ENCODE measurements at places on chromosomes 5 and 9. TPM values are rescaled to one million over a fixed set of nuclear protein-coding genes. Genes with fewer than 3 reads are reported as not detected.

The SPOCK1 gene
- total RNA-seq, result 14.0 TPM

DNA sequence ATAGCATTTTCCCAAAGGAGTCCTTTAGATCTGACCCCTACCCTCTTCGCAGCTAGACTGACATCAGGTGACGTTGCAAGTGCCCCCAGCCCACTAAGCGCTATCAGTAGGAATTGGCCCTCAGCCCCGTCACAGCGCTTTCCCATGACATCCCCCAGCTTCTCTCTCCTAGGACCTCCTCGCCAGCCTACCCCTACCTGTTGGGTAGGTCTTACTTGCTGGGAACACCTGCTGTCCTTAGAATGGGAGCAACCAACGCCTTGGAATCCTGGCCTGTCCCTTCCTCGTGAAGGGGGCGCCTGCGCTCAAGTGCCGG is 584 bp upstream of the PIP5K1B start:
- peaks cover 26% of the 10 kb centered on the region for H3K27me3 ChIP-seq
- DNase-seq, result no peak
- H3K4me3 ChIP-seq, result peak overlapping the region; percentile 46
- no peak overlapping the region for H3K27ac ChIP-seq
- no peaks in the 10 kb centered on the region for H3K36me3 ChIP-seq

The LCP2 gene
- total RNA-seq, result 0.26 TPM

DNA sequence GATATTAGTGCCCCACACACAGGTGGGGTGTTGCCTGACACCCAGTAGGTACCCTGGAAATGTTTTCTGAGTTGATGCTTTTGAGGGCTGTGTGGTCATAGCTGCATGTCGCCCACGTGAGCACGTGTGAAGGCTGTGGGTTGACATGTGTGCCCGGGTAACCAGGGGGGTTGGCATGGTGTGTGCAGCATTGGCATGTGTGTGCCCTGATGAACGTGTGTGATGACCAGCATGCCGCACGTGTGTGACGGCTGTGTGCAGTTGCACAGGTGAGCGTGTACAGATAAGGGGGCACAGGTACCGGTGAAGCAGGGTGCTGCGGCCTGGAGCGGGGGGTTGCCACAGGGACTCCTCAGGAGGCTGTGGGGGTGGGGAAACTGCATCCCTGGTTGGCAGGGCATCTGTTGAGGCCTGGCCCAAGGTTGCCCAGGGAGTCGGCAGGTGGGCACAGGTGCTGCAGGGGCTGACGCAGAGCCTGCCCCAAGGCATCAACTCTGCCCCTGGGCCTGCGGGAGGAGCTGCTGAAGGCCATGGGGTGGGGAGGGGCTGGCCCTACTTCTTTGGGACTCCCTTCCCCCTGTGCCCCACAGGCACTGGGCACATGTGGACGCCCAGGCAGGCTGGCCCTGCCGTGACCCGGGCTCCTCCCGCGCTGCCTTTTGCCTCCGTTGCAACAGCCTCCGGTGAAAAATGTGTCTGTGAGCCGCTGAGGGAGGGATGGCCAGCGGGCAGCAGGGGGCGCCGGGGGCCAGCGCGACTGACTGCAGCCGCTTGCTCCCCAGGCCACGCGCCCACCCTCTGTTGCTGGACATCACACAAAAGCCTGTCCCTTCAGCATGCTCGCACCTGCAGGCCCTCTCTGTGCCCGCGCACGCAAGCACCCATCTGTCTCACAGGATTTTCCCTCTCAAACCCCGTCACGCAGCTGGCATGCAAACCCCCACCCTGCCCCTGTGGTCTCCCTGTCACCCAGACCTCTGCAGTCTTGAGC is 2.2 kb downstream of the UNC5A start:
- H3K27me3 ChIP-seq, result peaks cover 42% of the 10 kb centered on the region
- no peaks in the 10 kb centered on the region for H3K36me3 ChIP-seq
- DNase-seq, result peak; percentile 86
- H3K4me1 ChIP-seq, result peaks cover 18% of the 10 kb centered on the region
- H3K4me3 ChIP-seq, result no peak overlapping the region

GRCh38 chr5:135942202-135942771 is 12.5 kb downstream of the LECT2 start:
- no peak overlapping the region for H3K4me3 ChIP-seq
- no peaks in the 10 kb centered on the region for H3K27me3 ChIP-seq
- H3K4me1 ChIP-seq, result no peaks in the 10 kb centered on the region
- no peak for DNase-seq
- no peaks in the 10 kb centered on the region for H3K36me3 ChIP-seq

GRCh38 chr5:87900419-87900818 is 368.2 kb downstream of the TMEM161B start:
- H3K36me3 ChIP-seq, result no peaks in the 10 kb centered on the region
- no peak overlapping the region for H3K27ac ChIP-seq
- H3K4me3 ChIP-seq, result no peak overlapping the region
- no peaks in the 10 kb centered on the region for H3K27me3 ChIP-seq

The ATG12 gene
- total RNA-seq, result 51.4 TPM

The SLC23A1 gene
- total RNA-seq, result not detected

- no peak overlapping the region for H3K27ac ChIP-seq
- no peaks in the 10 kb centered on the region for H3K36me3 ChIP-seq
- no peaks in the 10 kb centered on the region for H3K27me3 ChIP-seq
- no peak overlapping the region for H3K4me3 ChIP-seq
- 0 out of 2 replicates have a peak, but pooled peaks cover 2% of the 10 kb centered on the region for H3K4me1 ChIP-seq
Observed at GRCh38 chr5:8517456-8517855, 648.5 kb downstream of the MTRR start.

GRCh38 chr9:33109097-33109496 is 32.6 kb upstream of the SMU1 start:
- no peaks in the 10 kb centered on the region for H3K36me3 ChIP-seq
- H3K4me3 ChIP-seq, result no peak overlapping the region
- no peak for DNase-seq
- H3K27ac ChIP-seq, result no peak overlapping the region

DNA sequence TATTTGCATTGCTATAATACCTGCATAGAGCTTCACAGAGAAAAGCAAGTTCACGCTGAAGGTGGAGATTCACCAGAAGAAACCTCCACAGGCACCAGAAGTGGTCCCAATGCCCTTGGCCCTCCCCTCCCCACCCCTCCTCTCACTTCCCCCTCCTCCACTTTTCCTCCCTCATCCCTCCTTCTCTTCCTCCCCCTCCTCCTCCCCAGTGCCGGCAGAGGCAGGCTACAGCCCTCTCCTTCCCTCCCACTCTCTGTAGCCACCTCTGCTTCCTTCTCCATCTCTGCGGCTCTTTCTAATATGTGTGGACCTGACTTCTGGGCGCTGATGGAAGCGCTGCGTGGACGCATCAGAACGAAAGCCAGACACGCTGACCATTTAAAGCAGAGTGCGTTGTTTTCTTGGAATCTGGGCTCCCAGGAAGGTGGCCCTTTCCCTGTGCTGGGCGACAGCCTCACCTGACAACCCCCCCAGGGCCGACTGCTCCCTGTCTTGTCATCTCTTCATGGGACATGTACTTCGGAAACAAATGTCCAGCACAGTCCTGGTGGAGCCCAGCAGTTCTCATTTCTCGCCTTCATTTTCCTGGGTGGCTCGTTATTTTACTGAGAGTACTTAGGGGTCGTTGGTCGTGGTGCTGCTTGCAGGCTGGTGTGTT is 29.5 kb downstream of the NDUFS6 start:
- peaks cover 21% of the 10 kb centered on the region for H3K4me1 ChIP-seq
- no peak for DNase-seq
- no peak overlapping the region for H3K27ac ChIP-seq
- H3K36me3 ChIP-seq, result no peaks in the 10 kb centered on the region
- no peaks in the 10 kb centered on the region for H3K27me3 ChIP-seq

The ADAMTS6 gene
- total RNA-seq, result 1.7 TPM

GRCh38 chr9:121333950-121334773 is 35.9 kb downstream of the STOM start:
- no peak overlapping the region for H3K4me3 ChIP-seq
- H3K27me3 ChIP-seq, result no peaks in the 10 kb centered on the region
- no peaks in the 10 kb centered on the region for H3K36me3 ChIP-seq
- H3K27ac ChIP-seq, result no peak overlapping the region

- H3K27ac ChIP-seq, result no peak overlapping the region
- no peaks in the 10 kb centered on the region for H3K27me3 ChIP-seq
- no peak for DNase-seq
- no peaks in the 10 kb centered on the region for H3K36me3 ChIP-seq
- no peak overlapping the region for H3K4me3 ChIP-seq
Observed at GRCh38 chr5:142955628-142956027, 185.5 kb downstream of the ARHGAP26 start.

Data from H1 (cell line).